ENCODE measurements at places on chromosomes 12 and 14.
A peak's percentile ranks its signal among the peaks of the same experiment; 100 is the strongest.

- no peak for DNase-seq
Measured at GRCh38 chr14:79571366-79571765, 639.9 kb downstream of the DIO2 start.

GRCh38 chr12:101552277-101552676, 42.5 kb upstream of the MYBPC1 start:
- no peak for DNase-seq

- DNase-seq: no peak
Measured at GRCh38 chr14:52464175-52464574, 88.1 kb downstream of the TXNDC16 start.

GRCh38 chr12:132170094-132170636, 25.9 kb downstream of the NOC4L start:
- DNase-seq: peak; percentile 64

- DNase-seq: no peak
Measured at GRCh38 chr12:95674163-95674562, 116.4 kb downstream of the NTN4 start.

DNA sequence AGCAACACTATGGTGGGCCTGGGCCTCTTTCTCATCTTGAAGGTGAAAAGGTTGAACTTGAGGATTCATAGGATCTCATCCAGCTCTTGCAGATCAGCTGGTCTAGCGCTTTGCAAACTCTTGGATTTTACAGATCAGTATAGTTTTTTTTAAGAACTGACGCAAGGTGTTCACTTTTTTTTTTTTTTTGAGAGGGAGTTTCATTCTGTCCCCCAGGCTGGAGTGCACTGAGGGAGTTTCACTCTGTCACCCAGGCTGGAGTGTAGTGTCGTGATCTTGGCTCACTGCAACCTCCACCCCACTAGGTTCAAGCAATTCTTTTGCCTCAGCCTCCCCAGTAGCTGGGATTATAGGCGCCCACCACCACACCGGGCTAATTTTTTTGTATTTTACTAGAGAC, 20.4 kb upstream of the LGMN start:
- no peak for DNase-seq

DNA sequence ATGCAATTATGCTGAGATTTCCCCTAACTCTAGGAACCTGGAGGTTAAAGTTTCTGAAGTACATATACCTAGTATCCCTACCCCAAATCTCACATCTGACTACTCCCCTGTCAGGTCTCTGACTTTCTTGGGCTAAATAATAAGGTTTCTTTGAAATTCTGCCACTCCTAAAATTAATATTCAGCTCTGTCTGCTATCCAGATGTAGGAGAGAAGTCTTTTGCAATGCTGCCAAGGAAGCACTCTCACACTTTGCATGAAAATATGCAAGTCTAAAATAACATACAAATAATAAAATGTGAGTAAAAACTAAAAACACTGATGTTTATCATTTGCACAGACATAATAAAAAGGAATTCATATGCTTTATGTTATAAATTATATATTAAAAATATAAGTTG, 196.9 kb upstream of the LRFN5 start:
- no peak for DNase-seq

GRCh38 chr12:27119797-27120196, 37.4 kb upstream of the C12orf71 start:
- DNase-seq: no peak
